OCI-M1 (cell line): ENCODE measurements at places on chromosomes 1 and 21.

DNA sequence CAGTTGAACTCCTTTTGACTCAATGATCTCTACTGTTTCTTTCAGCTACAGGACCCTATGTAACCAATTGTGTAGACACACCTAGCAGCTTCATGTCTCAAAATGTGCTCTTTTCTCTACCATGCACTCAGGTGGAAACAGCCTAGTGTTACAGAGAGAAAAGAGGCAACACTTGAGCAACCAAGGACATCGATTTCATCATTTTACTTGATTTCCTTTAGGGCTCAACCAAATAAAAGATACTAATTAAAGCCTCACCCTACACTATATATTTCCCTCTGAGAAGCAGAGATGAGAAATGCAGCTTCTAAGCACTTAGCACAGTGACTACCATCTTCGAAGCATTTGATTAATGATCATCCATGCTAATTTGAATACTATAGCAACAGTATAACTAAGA is 55.1 kb downstream of the PTGER3 start:
- DNase-seq = peak; percentile 35

- no peak for DNase-seq
These were observed 88.5 kb upstream of the GCLM start for GRCh38 chr1:93997756-93998155.

DNA sequence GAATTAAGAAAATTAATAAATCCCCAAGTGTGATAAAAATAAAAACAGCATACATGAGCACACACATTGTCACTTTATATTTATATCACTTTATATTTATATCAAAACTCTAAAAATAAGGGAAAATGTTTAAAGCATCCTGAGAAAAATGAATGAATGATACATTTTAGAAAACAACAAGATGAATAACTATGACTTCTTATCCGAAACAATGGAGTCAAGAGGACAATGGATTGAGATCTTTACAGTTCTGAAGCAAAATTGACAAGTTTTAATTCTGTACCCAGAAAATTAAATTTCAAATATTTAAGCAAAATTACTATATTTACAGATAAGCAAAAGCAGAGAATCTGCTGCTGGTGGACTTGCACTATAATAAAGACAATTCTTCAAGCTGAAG is 512.6 kb downstream of the MRPL39 start:
- DNase-seq = no peak

- no peak for DNase-seq
These were observed 217.9 kb upstream of the NRIP1 start for GRCh38 chr21:15282665-15283064.

DNA sequence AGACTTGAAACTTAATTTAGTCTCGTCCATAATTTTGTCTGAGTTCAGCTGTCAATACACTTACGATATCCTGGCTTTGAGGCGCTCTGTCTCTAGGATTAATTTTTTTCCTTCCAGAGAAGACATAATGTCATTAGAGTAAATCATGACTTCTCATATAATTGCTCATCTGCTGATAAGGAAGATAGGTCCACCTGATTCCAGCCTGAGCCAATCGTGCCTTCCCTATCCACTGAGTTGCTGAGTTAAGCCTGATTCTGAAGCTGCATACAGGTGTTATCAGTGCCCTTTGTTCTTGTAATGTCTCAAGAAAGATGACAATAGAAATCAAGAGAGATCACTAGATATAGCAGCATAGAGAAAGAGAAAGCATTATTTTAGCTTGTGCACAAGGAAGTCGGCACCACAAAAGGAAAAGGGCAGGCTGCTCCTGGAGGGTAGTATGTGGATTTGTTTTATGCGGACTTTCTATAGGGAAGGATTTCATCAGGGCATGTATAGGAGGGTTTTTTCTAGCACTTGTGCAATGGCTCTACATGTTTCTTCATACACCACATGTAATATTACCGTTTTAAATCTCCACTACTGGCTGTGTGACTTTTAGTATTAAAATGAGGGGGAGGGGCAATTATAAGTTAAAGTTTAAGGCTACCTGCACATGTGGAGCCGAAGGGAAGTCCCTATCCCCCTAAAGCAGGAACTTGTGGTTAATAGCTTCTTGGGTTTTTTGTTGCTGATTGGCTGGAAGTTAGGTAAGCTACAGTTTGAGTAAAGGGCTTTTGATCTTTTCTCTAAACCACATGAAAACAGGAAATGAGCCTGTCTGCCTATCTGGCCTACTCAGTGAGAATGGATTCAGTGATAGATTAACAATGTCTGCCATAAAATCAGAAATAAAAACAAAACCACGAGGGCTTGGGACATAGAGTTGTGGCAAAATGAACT is 133.4 kb downstream of the PLPPR5 start:
- DNase-seq = peak; percentile 92

- DNase-seq = peak; percentile 28
These were observed 8.7 kb upstream of the TTF2 start for GRCh38 chr1:117051224-117052064.

- DNase-seq = no peak
These were observed 7.3 kb downstream of the ODF2L start for GRCh38 chr1:86388777-86389176.
